ENCODE measurements at places on chromosomes 12 and 14.
A peak's percentile ranks its signal among the peaks of the same experiment; 100 is the strongest.

GRCh38 chr12:38465020-38465419 is 148.4 kb downstream of the ALG10B start:
- no peak for DNase-seq

- DNase-seq: no peak
These were observed 1299.8 kb upstream of the TMEM132C start for GRCh38 chr12:126967152-126967551.

GRCh38 chr14:105576525-105577088 is 50.2 kb downstream of the TMEM121 start:
- no peak for DNase-seq

GRCh38 chr12:96255077-96255476 is 60.9 kb downstream of the ELK3 start:
- DNase-seq: no peak

DNA sequence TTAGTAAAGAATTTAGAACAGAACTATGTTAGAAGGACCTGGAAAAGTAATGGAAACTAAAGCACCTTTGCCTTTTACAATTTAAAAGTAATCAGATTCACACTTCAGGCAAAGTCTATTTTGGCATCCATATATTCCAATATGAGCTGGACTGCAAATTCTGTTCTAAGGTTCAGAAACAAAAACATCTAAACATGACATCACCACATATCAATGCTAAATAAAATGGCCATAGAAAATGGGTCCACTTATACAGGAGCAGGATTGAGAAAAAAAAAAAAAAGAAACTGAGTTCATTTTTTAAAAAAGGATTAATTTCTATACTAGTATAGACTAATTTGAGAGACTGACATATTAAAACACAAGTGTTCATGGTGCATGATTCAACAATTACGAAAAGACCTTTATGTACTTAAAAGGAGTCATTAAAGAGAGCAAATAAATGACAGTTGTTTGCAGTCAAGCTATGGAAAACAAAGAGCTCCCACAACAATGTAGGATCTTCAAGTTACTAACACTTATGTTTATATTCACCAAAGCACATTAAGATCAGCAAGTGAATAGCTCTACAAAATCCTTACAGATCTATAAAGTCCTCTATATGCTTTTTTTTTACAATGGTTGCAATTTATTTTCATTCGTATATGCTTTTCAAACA is 45.7 kb downstream of the DICER1 start:
- no peak for DNase-seq

DNA sequence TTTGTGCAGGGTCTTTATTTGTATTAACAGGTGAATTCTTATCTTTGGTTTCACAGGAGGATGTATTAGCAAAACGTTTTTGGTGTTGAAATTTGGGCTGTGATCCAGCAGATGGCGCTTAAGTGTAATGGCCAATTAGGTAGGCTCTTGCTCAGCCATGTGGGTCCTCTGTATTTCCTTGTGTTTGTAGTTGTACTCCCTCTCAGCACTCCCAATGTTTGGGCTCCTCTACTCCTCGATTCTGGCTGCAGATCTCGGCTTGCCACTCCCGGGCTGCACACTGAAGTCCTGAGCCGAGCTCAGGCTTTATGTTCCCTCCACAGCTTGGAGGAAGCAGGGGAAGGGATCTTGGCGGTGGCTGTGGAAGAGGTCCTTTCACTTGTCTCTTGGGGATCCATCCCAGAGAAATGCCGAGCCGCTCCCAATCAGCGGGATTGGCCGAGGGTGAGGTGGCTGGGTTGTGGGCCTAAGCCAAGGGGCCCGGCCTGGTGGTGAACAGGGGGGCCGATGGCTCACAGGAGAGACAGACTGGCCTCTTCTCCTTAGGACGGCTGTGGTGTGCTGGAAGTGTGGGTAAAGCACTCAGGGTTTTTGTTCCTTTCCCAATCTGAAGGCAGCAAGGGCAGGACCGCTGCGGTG is 133.7 kb downstream of the AEBP2 start:
- DNase-seq: no peak

- no peak for DNase-seq
These were observed 52.9 kb downstream of the GNS start for GRCh38 chr12:64706306-64706705.

GRCh38 chr12:9732921-9733461 is at the start of gene CLECL1:
TSS of gene CLECL1 (minus strand) at chr12:9733097.
- no peak for DNase-seq

- no peak for DNase-seq
These were observed 384.8 kb downstream of the BMP4 start for GRCh38 chr14:53571641-53572328.

DNA sequence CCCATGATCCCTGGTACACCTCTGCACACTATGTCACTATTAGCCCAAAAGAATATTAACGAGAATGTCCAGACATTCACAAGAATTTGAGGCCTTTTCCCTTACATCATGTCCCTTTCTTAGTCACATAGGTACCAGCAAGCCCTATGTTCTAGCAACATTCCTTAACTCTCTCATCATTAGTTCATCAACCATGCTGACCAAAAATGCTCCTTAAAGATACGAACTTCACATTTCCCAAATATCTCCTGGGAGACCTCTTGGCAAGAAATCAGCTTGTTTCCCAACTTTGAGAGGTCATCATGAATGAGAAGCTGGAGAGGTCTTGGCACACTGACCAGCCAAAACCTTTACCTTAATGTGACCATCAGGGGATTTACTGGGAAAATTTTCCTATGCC is 4.6 kb downstream of the SALL2 start:
- no peak for DNase-seq

GRCh38 chr12:80262771-80263170 is 163.4 kb downstream of the OTOGL start:
- no peak for DNase-seq

GRCh38 chr12:131194166-131194565 is 240.5 kb downstream of the ADGRD1 start:
- no peak for DNase-seq

- DNase-seq: no peak
These were observed 572.6 kb upstream of the MDGA2 start for GRCh38 chr14:48247977-48248376.

DNA sequence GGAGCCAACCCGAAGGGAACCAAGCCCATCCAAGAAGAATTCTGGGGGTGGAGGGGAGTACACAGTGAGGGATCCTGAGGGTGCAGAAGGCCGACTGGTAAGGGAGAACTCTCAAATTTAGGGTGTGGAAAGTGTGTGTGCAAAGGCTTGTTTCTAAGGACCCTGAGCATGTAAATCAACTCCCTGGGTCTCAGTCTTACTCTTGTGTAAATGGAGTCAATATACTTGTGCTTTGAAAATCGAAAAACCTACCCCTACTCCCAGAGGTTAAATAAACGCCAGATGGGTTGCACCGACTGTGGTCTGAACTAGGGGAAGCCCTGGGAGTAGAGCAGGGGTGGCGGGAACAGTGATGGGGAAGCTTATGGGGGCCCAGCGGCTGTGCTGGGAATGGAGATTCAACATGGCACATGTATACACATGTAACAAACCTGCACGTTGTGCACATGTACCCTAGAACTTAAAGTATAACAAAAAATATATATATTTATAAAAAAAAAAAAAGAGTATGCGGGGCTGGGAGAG is 6.0 kb downstream of the B4GALNT1 start:
- DNase-seq: no peak

- no peak for DNase-seq
These were observed 593.8 kb downstream of the TRHDE start for GRCh38 chr12:72865921-72866320.

DNA sequence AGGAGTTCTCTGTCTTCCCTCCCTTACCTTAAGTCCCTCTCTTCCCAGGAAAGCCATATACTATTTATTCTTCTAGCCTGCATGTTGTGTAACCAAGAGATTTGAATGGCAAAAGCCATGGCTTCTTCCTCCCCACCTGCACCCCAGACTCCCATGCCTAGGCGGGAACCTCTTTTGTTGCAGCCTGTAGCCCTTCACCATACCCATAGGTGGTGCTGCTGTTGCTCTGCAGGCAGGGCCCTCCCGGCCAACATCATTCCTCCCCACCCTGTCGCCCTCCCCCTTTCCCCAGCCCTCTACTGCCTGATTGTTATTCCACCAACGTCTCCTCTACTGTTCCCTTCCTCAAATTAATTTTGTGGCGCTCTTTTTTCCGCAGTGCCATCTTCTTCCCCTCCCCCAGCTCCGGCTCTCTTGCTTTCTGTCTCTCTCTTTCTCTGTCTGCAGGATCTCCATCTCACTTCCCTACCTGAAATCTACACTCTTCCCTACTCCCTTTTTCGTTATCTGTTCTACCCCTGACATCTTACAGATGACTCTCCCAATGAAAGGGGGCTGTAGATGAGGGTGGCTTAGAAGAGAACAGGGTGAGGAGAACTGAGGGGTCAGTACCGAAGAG is 13.8 kb downstream of the NGDN start:
- DNase-seq: no peak

DNA sequence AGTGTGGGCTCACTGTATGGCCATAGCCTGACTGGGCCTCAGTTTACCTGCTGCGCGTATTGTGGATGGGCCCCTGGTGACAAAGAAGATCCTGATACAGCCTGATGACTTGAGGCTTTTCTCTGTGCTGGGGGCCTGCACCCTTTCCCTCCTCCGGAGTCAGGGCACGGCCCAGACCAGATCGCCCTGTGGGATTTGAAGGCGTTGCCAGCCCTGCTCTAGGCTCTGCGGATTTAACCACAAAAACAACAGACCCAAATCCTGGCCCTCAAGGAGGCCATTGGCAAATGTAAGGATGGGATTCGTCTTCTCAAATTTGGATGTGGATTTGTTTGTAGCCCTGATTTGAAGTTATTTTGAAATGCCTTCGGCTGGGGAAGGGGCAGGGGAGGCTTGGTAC is 195.8 kb downstream of the TSPAN9 start:
- DNase-seq: no peak

GRCh38 chr14:68506645-68507419 is 286.0 kb downstream of the ZFP36L1 start:
- peak; percentile 74 for DNase-seq

GRCh38 chr14:24514209-24514608 is 6.1 kb upstream of the CMA1 start:
- no peak for DNase-seq

- DNase-seq: no peak
These were observed 272.0 kb upstream of the E2F7 start for GRCh38 chr12:77337362-77337761.

DNA sequence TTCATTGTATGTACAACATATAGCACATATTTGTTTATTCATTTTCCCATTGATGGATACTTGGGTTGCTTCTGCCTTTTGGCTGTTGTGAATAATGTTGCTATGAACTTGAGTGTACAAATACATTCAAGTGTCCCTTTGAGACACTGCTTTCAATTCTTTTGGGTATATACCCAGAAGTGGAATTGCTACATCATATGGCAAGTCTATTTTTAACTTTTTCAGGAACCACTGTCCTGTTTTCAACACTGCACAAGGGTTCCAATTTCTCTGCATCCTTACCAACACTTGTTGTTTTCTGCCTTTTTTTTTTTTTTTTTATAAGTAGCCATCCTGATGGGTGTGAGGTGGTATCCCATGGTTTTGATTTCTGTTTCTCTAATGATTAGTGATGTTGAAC is 15.9 kb downstream of the RBMS2 start:
- DNase-seq: no peak

DNA sequence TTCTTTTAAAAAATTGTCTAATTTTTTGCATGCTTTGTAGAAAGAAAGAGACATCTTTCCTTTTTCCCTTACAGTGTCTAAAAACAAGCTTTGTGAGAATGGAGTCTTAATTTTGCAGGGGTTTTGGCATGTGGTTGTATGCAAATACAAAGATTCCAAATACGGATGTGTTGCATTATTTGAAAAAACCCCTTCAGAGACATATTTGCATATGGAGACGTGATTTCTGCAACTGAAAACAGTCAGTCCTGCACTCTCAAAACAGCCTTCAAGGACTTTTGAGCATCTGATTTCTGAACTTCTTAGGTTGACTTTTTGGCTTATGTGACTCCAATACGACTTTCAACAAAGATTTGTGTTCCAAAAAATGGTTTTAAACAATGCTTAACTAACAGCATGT is 7.8 kb downstream of the IRAK3 start:
- DNase-seq: no peak

- no peak for DNase-seq
These were observed 4.5 kb downstream of the FMNL3 start for GRCh38 chr12:49702676-49703215.

GRCh38 chr12:77116277-77116676 is 50.9 kb upstream of the E2F7 start:
- no peak for DNase-seq

DNA sequence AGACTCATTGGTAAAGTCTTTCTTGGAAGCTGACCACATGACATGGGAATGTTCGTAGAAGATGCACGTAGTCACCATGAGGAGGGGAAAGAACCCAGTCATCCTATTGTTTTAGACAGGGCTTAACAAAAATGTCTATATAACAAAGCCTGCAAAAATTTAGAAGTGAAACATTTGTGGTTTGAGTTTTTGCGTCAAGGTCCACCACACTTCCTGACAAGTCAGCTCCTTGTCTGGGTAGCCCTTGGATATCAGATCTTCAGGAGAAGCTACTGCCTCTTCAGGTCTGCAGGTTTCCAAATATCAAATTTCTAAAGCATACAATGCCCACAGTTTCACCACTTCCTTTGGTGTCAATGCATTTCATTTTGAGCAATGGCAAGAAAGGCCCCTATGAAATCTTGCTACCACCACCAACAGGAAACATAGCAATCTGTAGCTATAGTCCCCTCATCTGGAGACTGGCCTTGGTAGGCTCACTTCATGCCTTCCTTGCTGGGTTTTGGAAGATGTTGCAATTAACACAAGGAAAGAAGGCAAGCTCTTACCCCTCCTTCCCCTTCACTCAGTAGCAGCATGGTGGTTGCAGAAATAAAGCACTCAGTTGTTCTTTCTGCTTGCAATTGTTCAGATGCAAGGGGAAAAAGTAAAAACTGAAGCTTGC is 235.2 kb downstream of the PCNX1 start:
- no peak for DNase-seq

- DNase-seq: no peak
These were observed 27.3 kb upstream of the STRAP start for GRCh38 chr12:15854916-15855315.

- DNase-seq: no peak
These were observed 121.6 kb downstream of the TMEM121 start for GRCh38 chr14:105647784-105648608.

GRCh38 chr12:527241-527640 is 67.5 kb downstream of the B4GALNT3 start:
- no peak for DNase-seq

DNA sequence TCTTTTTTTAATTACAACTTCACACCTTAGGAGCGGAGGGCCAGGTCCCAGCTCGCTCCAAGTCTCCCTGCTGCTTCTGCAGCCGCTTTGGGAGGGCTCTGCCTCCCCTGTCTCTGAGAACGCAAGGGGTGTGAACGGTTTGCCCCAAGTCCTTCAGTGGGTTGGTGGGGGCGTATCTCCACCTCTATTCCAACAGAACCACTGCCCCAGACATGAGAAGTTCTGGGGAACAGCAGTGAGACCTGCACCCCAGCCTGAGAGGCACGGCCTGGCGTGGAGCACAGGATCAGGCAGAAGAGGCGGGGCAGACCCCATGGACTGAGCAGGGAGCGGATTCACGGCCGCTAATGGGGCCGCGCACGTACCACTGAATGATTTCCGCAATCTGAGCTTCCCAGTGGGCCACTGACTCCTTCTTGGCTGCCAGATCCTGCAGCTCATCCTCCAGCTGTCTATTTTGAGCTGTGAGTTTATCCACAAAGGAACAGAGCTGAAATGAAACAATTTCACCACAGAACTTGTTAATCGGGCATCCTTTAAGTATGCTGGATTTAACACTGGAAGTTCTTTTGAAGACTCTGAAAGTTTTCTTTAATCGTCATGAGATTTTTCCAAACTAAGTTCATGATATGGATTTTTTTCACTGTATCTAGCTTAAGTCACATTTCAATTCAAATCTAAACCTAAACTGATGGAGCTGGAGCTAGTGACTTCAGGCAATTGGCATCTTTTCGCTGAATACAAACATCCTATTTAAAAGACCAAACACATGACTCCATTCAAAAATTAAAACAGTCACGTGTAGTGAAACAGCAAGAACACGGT is 44.4 kb downstream of the AMN start:
- no peak for DNase-seq
